Karpas-422 (cell line): ENCODE measurements at places on chromosomes 5 and 9. TPM values are rescaled to one million over a fixed set of nuclear protein-coding genes. Genes with fewer than 3 reads are reported as not detected.

The MARVELD2 gene
- 0.11 and 0.48 TPM in 2 replicates for total RNA-seq

DNA sequence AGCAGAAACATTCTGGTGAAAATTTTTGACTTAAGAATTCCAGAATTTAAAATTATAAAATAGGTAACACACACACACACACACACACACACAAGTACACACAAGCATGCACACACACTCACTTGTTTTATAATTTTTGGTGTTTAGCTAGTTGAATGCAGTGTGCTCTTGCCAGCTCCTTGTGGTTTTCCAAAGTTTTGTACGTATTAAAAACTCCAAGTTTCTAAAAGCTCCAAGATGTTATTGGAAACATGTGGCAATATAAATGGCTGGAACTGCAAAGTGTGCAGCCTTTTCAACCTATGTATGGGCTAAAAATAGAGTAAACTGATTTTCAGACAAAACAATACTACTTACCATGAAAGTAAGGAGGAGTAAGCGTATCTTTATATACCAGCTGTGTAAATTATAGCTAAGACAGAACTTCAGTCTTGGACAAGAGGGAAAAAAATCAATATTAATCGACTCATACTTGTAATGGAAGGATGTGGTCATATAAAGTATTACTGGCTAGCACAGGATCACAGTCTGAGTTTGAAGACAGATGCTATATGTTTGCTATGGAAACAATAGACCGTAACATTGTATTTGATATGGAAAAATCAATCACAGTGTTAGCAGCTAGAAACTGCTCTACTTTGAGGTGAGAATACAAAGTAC is 727.1 kb upstream of the GRAMD2B start:
- H3K4me1 ChIP-seq, result no peaks in the 10 kb centered on the region
- no peak overlapping the region for H3K4me3 ChIP-seq
- no peak for DNase-seq

DNA sequence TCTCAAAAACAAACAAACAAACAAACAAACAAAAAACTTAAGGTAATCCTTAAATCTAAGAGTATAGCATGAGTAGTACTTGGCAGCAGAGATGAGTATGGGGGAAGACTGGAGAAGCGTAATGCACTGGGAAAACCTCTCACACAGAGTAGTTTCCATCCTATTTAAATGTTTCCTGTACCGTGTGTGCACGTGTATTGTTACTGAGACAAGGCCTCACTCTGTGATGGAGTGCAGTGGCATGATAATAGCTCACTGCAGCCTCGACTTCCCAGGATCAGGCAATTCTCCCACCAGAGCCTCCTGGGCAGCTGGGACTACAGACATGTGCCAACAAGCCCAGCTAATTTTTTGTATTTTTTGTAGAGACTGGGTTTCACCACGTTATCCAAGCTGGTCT is 2.9 kb downstream of the UIMC1 start:
- no peaks in the 10 kb centered on the region for H3K27me3 ChIP-seq
- no peak overlapping the region for H3K27ac ChIP-seq
- H3K4me3 ChIP-seq, result no peak overlapping the region
- peaks cover 25% of the 10 kb centered on the region for H3K4me1 ChIP-seq
- DNase-seq, result no peak

DNA sequence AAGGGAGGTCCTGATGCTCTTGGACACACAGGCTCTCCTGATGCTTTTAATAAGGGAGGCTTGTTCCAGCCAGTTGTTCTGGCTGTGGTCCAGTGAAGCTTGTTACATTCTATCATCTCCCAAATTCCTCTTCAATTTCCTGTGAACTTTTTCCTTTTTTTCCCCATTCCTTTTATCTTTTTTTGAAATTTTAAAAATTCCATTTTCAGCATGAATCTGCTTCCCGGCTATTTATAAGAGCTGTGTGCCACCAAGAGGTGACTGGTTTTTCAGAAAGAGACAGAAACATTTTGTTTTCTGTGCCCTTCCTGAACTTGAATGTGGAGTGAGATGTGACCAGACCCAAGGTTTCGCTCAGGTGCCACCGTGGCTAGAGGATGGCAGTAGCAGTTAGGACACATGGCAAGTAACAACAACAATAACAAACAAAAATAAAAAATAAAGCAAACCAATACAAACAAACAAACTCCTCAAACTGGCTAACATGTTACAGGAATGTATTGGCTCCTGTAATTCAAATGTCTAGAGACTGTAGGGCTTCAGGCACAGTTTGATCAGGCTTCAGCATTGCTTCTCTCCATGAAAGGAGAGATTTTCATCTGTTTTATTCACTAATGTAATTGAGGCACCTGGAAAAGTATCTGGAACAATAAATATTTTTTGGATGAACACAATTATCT is 121.1 kb downstream of the BOD1 start:
- no peaks in the 10 kb centered on the region for H3K27me3 ChIP-seq
- no peaks in the 10 kb centered on the region for H3K4me1 ChIP-seq
- DNase-seq, result no peak

DNA sequence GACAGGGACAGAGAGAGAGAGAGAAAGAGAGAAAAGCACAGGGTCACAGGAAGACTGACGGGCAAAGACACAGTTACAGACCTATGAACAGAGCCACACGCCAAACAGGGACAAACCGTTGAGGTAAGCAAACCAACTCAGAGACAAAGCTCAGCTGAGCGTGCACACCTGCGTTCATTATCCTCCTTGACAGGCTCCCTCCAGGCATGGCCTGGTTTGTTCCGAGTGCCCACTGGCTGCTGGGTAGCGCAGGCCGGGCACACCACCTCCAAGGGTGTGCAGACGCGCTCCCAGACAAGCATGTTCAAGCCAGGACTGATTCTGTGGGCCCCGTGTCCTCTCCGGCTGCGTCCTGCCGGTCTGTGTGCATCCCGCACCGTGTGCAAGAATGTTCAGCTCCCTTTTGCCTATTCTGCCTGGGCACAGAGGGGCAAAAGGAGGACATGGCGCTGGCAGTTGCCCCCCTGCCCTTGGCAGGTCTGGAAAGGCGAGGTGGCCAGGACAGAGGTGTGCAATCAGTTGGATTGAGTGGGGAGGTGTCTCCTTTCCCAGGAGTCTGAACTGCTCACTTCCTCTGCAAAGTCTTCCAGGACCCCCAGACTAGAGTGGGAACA is 467 bp upstream of the SMIM32 start:
- no peak overlapping the region for H3K4me3 ChIP-seq
- no peaks in the 10 kb centered on the region for H3K27me3 ChIP-seq
- DNase-seq, result no peak
- H3K36me3 ChIP-seq, result no peaks in the 10 kb centered on the region
- no peaks in the 10 kb centered on the region for H3K4me1 ChIP-seq
- no peak overlapping the region for H3K27ac ChIP-seq

The PLPP7 gene
- total RNA-seq, result not detected in 2 replicates
